ENCODE measurements at places on chromosomes 16 and 17.

DNA sequence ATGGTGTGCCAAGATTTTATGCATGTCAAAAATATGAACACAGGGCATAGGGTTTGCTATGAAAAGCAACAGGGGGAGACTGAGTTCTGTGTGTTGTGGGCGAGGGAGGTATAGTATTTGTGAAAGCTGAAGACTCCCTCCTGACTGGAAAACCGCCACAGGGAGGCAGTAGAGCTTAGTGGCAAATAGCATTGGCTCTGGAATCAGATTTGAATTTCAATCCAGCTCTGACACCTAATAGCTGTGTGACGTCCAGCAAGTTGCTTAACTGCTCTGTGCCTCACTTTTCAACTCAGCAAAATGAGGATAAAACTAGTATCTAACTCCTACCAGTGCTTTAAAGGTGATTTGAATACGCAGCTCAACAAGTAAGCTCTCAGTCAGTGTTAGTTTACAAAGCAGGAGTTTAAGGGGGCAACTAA, 22.0 kb downstream of the KPNA2 start:
- DNase-seq: no peak

DNA sequence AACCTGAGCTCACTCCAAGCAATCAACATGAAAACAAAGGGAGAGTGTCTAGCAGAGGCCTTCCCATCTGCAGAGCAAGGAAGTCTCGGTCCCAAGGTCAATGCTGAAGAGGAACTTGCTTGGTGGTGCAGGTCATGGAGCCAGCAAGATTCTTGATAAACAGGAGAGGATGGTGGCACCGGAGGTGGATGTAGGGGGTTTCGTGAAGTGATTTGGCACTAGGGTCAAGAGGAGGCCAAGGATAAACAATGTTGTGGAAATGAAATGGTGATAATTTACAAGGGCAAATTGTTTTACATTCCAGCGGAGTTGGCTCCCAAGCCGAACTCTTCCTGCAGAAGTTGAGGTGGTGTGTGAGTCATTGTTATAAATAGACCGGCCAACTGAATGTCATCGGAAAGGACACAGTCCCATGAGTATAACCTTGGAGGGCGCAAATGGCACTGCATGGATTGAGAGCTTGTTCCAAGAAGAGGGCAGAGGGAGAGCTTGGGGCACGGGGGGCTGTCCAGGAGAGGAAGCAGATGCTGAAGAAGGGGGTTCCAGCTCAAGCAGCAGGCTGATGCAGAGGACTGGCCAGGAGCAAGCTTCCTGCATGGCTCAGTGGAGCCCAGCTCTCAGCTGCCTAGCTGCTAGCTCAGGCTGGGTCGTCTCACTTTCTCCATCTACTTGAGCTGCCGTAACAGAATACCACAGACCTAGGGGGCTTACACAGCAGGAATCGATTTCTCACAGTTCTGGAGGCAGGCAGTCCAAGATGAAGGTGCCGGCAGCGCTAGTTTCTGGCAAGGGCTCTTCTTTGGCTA, 136.6 kb downstream of the COPRS start:
- no peak for DNase-seq

DNA sequence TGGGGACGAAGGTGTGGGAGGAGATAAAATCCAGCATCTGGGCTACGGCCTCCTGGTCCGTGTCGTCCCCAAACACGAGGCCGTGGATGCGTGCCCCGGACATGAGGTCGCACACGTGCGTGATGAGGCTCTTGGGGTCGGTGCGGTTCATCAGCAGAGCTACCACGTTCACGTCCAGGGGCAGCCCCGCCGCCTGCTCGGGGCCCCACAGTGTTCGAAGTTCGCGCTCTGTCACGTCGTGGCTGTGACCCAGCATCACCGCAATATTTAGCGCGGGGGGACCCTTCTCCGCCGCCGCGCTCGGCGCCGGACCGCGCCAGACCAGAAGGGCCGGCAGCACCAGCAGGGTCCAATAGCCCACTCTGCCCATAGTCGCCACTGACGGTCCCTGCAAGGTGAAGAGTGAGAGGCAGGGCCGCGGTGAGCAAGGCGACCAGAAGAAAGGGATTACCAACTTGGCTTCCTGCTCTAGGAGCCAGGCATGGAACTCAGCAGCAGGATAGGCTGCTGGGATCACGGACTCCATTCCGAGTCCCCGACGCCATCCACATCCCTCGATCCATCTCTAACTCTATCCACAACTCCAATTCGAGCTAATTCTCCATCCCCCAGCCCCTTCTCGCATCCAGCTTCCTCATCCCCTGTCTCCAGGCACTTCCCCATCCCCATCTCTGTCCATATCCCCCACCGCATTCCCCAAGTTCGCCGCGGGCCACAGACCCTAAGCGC, 2.0 kb downstream of the GRIN2A start:
- DNase-seq: no peak

DNA sequence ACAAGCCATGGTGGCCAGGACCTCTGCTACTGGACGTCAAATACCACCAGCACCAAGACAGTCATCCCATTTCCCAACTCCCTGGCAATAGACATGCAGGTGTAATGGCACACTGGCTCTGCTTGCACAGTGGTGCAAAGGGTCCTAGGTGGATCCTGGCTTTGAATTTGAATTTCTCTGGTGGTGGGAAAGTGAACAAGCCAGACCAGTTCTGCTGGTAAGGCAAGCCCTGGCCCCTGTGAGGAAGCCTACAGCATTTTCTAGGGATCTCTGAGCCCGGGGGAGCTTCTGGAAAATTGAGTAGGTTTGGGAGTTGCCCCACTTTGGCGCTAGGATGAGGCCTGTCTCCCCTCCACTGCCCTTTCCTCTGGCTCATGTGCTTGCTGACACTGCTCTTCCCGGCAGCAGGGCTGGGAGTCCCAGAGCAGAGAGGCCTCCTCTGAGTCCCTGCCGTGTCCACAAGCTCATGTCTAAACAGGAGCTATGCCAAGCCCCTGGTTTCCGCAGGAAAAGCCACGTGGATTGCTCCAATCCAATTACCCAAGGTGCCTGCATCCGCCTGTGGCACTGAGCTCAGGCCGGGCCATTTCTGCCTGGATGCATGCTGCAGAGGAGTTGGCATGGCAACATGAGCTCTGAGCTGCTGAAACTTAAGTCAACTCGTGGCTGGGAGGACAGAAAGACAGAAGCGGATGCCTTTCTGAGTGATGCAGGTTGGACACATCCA, 67.0 kb downstream of the PRMT7 start:
- DNase-seq: no peak

DNA sequence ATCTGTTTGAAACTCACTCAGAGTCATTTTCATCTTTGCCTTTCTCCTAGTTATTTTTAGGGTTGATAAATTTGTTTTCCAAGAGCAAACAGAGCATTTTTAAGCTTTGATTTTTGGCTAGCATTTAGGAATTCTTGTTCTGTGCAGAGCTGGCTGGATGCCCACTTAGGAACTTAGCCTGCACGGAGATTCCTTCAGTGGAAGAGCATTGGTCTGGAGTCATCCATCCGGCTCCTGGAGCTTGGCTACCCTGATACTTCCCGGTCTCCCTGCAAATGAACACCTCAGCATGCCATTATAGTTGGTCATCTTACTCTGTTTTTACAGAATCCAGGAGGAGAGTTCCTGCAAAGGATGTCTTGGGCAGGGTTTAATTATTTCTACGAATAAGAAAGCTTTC, 57.1 kb downstream of the SPECC1 start:
- DNase-seq: peak; percentile 81

- DNase-seq: no peak
Observed at GRCh38 chr16:69798466-69798865, 36.3 kb downstream of the WWP2 start.

- DNase-seq: no peak
Observed at GRCh38 chr17:8803531-8804420, 4.6 kb upstream of the MFSD6L start.

DNA sequence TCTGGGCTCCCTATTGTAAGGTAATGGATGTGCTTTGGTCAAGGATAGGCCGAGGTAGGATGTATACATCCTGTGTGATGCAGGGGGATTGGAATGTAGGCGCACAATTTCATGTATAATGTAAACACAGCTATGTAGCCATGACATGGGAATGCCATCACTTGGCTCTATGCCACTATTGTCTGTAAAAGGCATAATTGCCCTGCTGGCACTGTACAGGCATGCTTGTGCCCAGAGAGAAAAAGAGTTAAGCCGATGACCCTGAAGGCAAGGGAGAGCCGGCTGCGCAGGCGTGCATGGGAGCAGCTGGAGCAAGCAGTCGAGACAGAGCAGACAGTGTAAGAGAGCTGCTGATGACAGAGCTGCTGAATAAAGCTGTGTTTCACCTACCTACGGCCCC, 212.5 kb upstream of the CPHXL start:
- no peak for DNase-seq

DNA sequence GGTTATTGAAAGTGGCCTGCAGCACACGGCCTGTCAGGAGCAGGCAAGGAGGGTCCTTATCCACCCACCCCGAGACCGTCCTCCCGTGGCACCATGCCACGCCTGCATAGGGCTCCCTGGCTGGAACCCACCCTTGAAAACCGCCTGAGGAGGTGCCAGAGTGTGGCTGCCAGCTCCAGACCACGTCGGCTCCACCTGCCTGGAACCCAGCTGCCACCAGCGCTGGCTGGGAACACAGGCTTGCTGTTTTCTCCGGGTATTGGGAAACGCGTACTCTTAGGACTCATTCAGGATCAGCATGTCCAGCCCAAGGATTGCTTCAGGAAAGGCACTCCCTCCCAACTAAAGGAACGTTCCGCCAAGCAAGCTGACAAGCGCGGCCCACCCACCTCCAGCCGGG, 6.7 kb downstream of the ARL16 start:
- DNase-seq: no peak

DNA sequence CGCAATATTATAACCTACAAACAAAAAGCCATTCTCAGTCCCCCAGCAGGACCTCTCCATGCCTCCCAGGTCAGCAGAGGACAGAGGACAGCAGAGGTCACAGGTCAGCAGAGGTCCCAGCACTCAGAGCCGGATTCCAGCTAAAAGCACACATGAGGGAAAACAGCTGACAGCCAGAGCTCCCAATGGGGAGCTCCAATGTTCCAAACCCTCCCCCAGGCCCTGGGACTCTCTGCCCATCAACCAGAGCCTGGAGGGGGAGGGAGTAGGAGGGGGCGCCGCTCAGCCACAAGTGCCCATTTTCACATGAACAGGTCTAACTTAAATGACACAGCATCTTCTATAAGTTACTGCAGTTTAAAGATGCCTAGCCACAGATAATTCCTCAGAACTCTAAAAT, 77.5 kb downstream of the ANKRD11 start:
- no peak for DNase-seq

- DNase-seq: peak; percentile 71
Observed at GRCh38 chr17:50055426-50056216, at the start of gene ITGA3. ITGA3 (plus strand) TSS chr17:50056110; CDS start chr17:50056440, 330 bp downstream.

- no peak for DNase-seq
Observed at GRCh38 chr17:49887086-49887743, 39.3 kb upstream of the TAC4 start.

GRCh38 chr17:9109933-9110332, 88.6 kb downstream of the NTN1 start:
- no peak for DNase-seq

DNA sequence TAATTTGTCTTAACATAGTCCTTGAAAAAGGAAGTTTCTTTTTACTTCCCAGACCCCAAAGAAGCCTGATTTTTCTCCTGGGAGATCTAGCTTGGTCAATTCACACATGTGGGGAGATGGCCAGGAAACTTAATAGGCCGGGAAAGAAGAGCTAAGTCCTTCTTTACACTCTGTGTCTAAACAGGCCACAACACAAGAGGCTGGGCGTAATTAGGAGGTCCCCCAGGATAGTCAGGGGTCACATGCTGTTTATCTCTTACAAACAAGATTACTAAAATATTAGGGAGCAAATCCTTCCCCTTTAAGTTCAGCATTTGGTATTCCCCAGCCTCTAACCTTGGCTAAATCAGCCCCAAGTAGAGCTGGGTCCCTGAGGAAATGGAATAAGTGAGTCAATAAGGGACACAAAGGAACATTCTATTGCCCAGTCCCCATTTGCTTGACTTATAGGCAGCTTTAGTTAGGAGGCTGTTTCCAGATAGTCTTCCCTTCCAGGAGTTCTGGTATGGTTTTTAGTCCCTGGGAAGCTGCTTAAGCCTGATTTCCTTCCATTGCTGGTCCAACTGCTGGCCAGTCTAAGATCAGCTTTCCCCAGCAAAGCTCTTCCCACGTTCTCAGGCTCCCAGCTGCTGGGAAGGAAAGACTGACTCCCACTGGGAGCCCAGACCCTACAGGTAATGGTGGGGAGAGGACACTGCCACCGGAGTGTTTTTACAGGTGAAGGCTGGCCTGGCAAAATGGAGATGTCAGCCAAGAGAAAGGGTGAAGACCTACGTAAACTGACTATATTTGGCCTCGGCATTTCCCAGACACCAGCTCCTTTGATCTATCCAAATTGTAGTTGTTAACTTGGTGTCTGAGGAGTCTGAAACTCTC, 14.1 kb upstream of the HOXB9 start:
- DNase-seq: no peak

DNA sequence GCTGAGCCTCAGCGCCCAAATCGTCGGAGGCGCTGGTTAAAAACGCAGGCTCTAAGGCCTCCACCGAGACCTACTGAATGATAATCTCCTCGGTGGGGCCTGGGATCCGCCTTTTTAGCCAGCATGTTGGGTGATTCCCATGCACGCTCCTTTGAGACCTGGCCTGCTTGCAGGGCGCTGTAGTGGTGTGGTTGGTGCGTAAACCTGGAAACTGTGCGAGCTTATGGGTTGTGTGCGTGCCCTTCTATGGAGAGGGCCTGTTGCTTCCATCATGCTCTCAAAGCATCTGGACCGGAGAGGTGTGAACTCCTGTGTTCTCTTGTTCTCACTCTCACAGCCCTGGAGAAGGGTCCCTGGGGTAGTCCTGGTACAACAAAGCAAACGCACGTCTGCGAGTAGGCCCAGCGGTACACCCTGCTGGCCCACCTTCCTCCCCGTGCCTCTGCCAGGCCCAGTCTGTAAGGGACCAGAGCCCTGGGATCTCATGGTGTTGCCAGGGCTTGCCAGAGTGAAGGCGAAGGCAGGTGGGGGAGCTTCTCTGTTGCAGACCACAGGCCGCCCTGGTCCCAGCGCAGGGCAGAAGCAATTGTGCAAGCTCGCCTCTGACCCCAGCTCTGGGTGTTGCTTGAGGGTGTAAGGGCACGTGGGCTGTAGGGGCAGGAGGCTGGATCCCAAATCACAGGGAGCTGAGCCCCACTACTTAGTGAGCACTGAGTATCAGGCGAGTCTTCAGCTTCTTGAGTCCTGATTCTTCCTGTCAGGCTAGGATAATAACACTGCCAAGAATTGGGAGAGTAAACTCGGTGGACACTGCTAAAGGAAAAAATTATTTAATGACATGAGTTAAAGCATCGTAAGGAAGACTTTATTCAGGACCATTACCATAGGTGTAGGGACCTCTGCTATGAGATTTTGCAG, 879 bp upstream of the LRRC75A start:
- no peak for DNase-seq

DNA sequence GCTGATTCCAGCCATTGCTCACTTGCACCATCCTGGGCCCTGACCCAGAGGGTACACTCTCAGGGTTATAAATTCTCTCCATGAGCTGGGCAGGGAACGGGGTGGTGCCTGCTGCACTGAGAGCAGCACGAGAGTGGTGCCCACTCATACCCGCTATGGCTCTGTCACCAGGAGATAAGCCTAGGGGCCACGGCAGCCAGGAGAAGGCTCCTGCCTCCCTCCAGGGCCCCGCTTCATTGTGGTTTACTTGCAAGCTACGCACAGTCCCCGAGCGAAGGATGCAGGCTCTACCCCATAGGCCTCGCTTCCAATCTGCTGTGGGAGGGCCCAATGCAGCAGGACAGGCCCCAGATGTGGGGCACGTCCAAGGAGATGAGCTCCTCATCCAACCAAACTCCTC, 48.5 kb downstream of the VAC14 start:
- DNase-seq: no peak

- no peak for DNase-seq
Observed at GRCh38 chr16:56603589-56603988, 4.8 kb upstream of the MT2A start.
